Left renal cortex interstitium (tissue), 4 donors: ENCODE measurements at places on chromosomes 2 and 18.

- no peak for DNase-seq
Measured at GRCh38 chr18:12076424-12077140, 17.1 kb upstream of the ANKRD62 start.

GRCh38 chr2:54809819-54810218 is 86.4 kb downstream of the EML6 start:
- DNase-seq: no peak

DNA sequence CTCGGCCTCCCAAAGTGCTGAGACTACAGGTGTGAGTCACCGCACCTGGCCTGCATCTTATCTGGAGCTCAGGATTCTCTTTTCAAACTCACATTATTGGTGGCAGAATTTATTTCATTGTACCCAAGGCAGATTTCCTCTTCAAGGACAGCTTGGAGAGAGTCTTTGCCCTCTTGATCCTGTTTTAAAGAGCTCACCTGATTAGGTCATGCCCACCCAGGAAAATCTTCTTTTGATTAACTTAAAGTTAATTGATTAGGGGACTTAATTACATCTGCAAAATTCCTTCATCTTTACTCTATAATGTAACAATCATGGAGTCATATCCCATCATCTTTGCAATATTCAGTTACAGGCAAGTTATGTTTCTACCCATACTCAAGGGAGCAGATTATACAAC is 346.4 kb downstream of the EPHA4 start:
- DNase-seq: no peak

DNA sequence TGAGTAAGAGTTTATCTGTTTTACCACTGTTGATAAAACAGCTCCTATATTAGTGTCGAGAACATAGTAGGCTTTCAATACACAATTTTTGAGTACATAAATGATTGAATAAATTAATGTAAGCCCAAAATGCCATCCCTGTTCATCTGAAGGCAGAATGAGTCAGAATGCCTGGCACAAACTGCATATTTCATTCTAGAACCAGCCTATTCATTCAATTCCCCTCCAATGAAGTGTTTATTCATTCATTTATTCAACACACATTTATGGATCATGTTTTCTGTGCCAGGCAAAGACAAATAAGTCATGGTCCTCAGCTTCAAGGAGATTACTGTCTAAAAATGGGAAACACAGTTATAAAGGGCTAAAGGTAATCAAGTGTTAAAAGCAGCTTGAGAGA is 22.8 kb upstream of the LCLAT1 start:
- no peak for DNase-seq

- no peak for DNase-seq
Measured at GRCh38 chr2:191626497-191627151, 51.3 kb upstream of the NABP1 start.

GRCh38 chr2:37059841-37060240 is 24.3 kb downstream of the HEATR5B start:
- DNase-seq: no peak

- DNase-seq: no peak
Measured at GRCh38 chr18:47149457-47150028, 757 bp downstream of the HDHD2 start.

GRCh38 chr2:95165030-95165370 is 609 bp upstream of the ZNF2 start:
- no peak for DNase-seq

DNA sequence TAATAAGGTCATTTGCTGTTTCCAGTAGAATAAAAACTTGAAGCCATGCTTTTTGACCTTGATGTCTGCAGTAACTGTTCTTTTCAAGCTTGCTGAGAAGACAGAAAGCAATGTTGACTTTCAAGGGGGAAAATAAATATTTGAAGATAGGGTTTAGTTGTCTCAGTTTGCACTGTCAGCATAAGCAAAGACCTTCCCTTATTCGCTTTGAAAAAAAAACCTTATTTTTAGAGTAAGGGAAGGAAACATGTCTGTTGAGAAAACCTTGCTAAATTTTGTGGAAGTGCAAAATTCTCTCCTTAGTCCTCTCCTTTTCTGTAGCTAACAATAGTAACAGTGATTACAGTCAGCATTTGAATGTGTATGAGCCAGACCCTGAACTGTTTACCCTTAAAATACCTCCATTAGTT is 43.1 kb downstream of the MAP4K4 start:
- no peak for DNase-seq

DNA sequence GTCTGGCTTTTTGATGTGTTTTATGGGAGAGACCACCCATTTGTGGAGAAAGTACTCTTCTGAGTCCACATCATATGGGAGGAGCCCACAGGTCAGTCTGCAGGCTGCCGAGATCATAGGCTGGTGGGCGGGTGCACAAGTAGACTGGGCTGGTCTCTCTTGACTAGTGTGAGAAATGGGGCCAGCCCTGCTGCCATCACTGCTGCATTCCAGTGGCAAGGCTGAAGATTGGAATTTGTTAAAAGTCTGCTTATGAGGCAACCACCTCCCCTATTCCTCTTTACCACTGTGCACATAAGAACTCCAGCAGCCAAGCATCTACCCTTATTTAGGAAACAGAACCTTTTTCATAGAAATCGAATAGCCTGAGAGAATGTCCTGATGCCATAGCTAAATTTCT is 200.7 kb downstream of the DIS3L2 start:
- DNase-seq: no peak

DNA sequence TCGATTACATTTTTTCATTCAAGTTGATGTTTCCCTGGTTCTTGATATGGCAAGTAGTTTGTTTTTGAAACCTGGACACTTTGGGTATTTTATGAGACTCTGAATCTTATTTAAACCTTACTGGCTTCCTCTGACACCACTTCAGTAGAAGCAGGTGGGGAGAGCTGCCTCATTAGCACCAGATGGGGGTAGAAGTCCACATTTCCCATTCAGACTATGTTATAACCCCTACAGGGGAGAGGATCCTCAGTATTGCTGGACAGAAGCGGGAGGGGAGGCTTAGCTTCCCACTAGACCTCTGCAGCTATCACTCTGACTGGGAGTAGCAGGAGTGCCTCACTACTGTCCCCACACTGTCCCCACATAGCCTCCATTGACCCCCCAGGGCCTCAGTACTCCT is 145.3 kb upstream of the SLC35G4 start:
- DNase-seq: no peak

GRCh38 chr2:118846953-118847761 is at the start of gene EN1:
TSS of gene EN1 (minus strand) at chr2:118847648. CDS start at chr2:118847167, 481 bp downstream.
- DNase-seq: no peak

DNA sequence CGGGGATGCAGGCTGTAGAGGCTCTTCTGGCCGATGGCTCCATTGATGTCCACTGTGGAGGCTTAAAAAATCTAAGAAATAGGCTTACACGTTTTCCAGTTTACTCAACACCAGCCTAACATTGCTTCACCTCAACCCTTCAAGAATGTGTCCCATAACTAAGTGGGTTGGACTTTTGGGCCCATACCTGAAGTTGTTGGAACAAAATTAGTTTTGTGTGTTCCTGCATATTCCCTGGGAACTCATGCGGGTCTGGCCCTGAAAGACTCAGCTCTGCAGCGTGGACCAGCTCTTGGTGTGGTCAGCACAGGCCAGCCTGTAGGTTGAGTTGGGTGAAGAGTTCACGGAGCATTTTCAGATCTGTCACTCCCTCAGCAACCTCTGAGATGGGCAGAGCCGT is 38.5 kb downstream of the SH3BP4 start:
- no peak for DNase-seq

DNA sequence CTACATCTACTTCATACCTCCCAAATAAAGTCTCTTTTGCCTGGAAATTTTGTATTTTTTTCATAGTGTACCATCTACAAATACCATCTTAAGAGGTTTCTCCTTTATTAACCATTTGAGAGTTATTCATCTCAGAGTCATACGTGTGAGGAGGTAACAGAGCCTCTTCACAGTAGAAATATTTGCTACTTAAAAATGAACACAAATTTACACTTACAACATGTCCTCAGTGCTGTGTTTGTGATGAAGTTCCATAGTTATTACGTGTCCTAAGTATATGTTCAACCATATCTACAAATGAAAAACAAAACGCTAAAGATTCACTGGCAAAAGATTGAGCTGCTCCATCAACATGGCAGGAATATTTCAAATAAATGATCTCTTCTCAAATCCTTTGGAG is 48.5 kb upstream of the HNRNPA3 start:
- no peak for DNase-seq

DNA sequence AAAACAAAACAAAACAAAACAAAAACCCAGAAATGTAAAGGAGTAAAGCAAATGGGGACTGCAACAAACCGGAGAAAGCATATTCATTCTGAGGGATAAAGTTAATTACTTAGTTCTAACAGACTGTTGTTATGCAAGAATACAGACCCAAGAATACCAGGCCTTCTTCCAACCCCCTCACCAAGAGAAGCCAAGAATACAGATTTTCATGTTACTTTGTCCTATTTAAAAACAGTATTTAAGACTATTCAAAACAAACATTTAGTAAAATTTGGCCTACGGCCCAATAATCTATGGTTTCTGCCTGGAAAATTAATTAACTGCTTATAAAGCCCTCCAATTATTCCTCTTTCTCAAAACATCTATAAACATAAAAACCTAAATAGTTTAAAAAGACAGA is 91.4 kb downstream of the USP34 start:
- no peak for DNase-seq

GRCh38 chr18:63120620-63121019 is 198.9 kb downstream of the BCL2 start:
- DNase-seq: no peak

- DNase-seq: no peak
Measured at GRCh38 chr2:175030380-175031271, 25.4 kb upstream of the CHN1 start.

DNA sequence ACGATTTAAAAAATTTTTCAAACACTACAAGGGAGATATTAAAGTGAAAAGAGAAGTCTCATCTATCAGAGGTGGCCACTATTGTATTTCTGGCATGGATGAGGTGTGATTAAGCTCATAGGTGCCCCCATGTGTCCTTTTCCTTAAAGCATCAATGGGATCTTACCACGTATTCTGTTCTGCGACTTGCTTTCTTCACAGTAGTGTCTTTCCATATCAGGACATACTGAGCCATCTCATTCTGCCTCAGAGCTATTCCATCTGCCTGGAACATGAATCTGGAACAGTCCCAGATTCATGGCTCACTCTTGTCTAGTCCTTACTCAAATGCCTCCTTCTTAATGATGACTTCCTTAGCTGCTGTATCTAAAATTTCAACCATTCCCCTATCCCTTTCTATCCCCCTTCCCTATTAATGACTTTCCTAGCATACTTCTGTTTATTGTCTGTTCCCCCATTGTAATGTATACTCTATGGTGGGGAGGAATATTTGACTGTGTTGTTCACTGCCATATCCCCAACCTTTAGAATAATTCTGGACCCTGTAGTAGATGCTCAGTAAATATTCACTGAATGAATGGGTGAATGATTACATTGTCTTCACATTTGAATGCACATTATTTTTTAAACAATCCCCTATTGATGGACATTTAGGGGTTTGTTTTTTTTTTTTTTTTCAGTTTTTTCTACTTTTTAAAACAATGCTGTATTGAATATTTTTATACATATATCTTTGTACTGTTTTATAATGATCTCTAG is 11.1 kb downstream of the STAMBP start:
- no peak for DNase-seq

- no peak for DNase-seq
Measured at GRCh38 chr2:40820319-40820718, 368.4 kb upstream of the SLC8A1 start.

DNA sequence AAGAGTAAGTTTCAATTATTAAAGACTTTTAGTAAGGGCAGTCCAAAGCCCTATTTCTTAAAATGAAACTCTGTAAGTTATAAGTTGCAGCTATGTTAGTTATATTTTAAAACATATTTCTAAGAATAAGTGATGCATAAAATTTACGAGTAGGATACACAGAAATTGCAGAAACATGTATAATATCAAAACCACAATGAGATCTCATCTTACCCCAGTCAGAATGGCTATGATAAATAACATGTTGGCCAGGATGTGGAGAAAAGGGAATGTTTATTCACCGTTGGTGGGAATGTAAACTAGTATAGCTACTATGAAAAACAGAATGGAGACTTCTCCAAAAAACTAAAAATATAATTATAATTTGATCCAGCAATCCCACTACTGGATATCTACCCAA is 201.2 kb downstream of the CBLN2 start:
- no peak for DNase-seq

DNA sequence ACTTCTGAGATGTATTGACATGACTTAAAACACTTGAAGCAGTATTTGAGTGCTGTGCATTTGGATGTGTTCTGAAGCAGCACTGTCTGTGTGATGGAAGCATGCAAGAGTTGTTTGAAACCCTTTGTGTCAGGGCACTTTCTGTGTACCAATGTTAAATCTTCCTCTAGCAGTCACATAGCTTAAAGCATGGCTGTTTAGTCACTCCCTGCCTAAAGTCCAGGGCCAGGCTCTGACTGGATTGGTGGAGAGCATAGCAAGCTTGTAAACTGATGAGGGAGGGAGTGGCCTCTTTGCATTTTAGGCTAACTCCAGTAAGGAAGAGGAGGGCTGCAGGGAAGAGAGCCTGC is 73.5 kb downstream of the MYO1B start:
- no peak for DNase-seq

- DNase-seq: no peak
Measured at GRCh38 chr2:191847764-191848163, 876 bp upstream of the CAVIN2 start.

DNA sequence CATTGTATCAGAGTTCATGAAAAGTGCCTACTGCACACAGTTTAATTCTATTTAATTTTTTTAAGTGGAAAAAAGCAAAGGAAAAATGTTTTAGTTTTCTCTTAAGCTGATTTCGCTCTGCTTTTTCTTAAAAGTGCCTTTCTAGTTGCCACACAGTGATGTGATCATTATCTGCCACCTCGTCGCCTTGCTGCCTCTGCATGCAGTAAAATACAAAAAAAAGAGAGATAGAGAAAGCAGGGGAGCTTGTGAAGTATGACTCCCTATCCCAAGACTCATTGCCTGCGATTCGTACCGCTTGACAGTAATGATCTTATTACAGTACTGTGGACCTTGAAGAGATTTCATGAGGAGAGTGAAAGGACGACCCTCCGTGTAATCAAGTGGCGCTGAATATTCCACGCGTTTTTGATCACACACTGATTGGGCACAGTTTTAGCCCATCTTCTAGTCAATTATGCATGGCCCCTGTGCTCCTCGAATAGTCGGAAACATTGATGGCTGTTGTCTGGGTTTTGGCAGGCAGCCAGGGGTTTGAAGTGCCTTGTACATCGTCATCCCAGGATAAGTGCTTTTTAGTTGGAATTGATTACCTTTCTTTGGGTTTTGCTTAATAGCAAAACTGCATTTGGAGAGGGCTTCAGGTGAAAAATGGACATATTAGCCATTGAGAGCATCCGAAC is 188.3 kb downstream of the GBX2 start:
- no peak for DNase-seq

DNA sequence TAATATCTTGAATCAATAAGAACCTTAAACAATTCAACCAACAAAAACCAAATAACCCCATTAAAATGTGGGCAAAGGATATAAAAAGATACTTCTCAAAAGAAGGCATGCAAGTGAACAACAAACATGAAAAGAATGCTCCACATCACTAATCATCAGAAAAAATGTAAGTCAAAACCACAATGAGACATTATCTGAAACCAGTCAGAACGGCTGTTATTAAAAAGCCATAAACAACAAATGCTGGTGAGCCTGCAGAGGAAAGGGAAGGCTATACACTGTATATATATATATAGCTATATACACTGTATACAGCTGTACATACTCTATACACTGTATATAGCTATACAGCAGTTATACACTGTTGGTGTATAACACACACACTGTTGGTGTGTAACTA is 47.8 kb upstream of the GALNT13 start:
- no peak for DNase-seq

GRCh38 chr2:54666131-54666633 is 57.3 kb upstream of the EML6 start:
- DNase-seq: no peak

GRCh38 chr2:128552806-128553551 is 234.3 kb upstream of the HS6ST1 start:
- DNase-seq: no peak
